ENCODE measurements at places on chromosomes 2 and 18.
A peak's percentile ranks its signal among the peaks of the same experiment; 100 is the strongest.

- DNase-seq: no peak
Observed at GRCh38 chr18:68461481-68462018, 253.4 kb downstream of the TMX3 start.

DNA sequence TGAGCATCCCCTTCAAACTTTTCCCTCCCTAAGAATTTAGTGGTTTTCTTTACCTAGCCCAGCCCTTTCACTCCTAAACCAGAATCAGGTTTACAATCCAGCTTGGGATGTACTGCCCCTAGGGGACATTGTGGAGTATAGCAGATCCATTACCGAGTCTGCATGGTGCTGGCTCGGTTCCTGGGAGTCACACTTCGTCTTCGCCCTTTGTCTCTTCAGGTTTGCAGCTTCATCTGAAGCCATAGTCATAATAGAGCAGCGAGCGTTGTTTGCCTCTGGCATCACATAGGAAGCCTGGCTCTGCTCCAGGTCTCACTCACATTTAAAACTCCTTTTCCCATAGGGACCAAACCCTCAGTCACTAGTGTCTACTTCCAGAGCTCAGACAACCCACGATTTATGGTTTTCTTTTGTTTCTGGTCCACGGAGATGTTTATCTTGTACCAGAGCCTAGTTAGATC, 16.8 kb upstream of the LYPD6 start:
- DNase-seq: peak; percentile 71

GRCh38 chr2:147910990-147911473, 66.2 kb downstream of the ACVR2A start:
- peak; percentile 37 for DNase-seq

- DNase-seq: no peak
Observed at GRCh38 chr2:39525636-39526412, 88.7 kb upstream of the MAP4K3 start.

- DNase-seq: no peak
Observed at GRCh38 chr18:50704357-50704940, 115.4 kb downstream of the MRO start.

- no peak for DNase-seq
Observed at GRCh38 chr2:84999553-84999955, 28.6 kb downstream of the KCMF1 start.

DNA sequence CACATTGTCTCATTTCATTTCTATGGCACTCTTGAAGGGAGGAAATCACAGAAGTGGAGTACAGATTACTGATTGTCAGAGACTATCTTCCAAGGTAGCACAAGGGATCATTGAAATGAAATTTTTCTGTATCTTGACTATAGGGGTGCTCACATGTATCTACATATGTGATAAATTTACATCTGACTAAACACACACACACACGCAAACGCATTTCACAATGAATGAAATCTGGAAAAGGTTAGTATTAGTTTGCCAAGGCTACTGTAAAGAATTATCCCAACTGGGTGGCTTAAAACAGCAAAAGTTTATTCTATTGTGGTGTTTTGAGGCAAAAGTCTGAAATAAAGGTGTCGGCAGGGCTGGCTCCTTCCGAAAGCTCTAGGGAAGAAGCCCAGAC, 144.6 kb downstream of the SH3BP4 start:
- no peak for DNase-seq

- no peak for DNase-seq
Observed at GRCh38 chr2:129775952-129776653, 203.4 kb upstream of the RAB6C start.
